ENCODE measurements at places on chromosomes 4 and X.

DNA sequence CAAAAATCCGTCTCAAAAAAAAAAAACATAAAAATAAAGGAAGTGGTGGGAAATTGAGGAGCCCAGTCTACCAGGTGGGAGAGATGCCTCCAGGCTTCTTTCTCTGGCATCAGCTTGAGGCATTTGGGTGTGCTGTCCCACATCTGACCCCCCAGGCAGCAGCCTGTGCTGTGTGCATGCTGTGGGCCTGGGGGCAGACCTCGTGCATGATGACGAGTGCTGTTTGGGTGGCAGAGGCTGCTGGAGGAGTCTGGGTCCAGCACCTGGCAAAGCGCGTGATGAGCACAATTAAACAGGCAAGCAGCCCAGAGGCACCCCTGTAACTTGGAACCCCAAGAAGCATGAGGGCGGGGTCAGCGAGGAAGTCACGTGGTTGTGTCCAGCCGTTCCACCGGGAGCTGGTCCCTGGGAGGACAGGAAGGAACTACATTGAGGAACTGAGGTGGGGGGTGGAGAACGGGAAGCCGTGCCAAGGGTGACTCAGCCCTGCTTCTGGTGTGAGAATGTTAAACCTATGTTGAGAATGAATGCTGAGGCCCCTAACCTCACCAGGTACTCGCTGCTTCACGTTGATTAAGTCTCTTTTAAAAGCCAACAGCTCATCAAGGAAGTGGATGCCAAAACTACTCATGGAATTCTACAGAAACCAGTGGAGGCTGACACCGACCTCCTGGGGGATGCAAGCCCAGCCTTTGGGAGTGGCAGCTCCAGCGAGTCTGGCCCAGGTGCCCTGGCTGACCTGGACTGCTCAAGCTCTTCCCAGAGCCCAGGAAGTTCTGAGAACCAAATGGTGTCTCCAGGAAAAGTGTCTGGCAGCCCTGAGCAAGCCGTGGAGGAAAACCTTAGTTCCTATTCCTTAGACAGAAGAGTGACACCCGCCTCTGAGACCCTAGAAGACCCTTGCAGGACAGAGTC, 6.1 kb downstream of the TACC3 start:
- DNase-seq: no peak

- no peak for DNase-seq
These were observed 4.6 kb downstream of the SEC31A start for GRCh38 chr4:82886147-82886942.

DNA sequence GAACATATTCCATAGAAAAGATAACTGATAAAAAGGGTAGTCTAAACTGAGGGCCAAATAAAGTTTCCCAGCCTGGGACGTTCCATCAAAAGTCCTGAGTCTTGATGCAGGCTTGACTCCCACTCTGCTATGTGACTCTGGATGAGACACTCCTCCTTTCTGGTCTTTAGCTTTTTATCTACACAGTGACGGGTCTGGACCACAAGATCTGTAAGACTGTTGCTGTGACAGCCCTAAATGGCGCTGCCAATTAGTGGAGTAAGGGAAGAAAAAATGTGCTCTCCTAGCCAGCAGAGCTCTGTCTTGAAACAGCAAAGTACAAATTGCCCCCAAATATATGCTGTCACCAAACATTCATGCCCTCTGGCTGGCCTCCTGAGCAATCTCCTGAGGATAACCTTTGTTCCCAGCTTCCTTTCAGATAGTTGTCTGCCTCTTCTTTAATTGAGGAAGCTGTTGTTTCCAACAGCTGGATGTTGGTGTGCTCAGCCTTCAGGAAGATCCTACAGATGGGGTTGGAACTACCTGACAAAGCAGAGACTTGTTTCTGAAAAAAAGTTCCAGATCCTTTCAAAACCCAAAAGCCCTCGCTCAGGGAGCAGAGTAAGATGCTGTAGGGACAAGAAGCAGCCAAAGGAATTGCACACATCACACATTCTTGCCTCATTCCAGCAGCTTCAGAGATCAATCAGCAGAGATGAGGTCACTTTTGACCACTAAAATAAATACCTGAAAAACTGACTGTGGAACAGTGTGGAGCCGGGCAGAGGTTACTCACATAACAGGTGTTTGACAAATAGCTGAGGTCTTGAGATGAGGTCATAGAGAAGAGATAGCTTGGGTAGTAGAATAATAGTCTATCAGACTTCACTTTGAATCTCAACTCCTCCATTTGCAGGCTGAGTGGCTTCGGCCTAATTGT, 383.4 kb upstream of the FGF13 start:
- DNase-seq: no peak

- DNase-seq: no peak
These were observed 240.0 kb downstream of the FRMPD4 start for GRCh38 chrX:12378253-12378652.

- no peak for DNase-seq
These were observed 53.5 kb downstream of the HTRA3 start for GRCh38 chr4:8322794-8323704.
